Activated CD4-positive, alpha-beta T cell treated with anti-CD3 and anti-CD28 coated beads, Interleukin-2, amount 10 ng/mL, durations not matched to agents 7 days and 5 days (primary cell): ENCODE measurements at places on chromosomes 1 and 21. TPM values are rescaled to one million over a fixed set of nuclear protein-coding genes. Genes with fewer than 3 reads are reported as not detected.

Gene TINAGL1
- total RNA-seq: not detected

Gene SAMD11
- not detected for total RNA-seq

Gene GIPC2
- 0.08 TPM for total RNA-seq

Gene LMX1A
- not detected for total RNA-seq

Gene ERRFI1
- 0.35 TPM for total RNA-seq

Gene OLIG2
- total RNA-seq: not detected

Gene SPATA17
- total RNA-seq: not detected

Gene LCE1F
- total RNA-seq: not detected

Gene CFHR4
- not detected for total RNA-seq

Gene TEKT2
- not detected for total RNA-seq

Gene C1QB
- not detected for total RNA-seq

Gene FCER1G
- total RNA-seq: 3.0 TPM

Gene PADI2
- total RNA-seq: 0.05 TPM

Gene ROR1
- total RNA-seq: not detected

Gene AMY1A
- not detected for total RNA-seq

Gene LCE1D
- not detected for total RNA-seq

Gene EPHB2
- total RNA-seq: not detected

Gene KRTAP20-1
- not detected for total RNA-seq

Gene LEFTY1
- total RNA-seq: not detected

Gene SLC25A24
- 30.5 TPM for total RNA-seq

Gene DMAP1
- 46.2 TPM for total RNA-seq

Gene AMY1B
- total RNA-seq: not detected

Gene LCK
- 495 TPM for total RNA-seq

Gene GOLT1A
- not detected for total RNA-seq

Gene MRPS21
- total RNA-seq: 69.6 TPM

Gene GJA9
- not detected for total RNA-seq

Gene ZFP69B
- 3.0 TPM for total RNA-seq
